NCI-H82 (cell line): ENCODE measurements at places on chromosomes 12 and 14.

GRCh38 chr14:32596390-32596789 is 267.3 kb downstream of the AKAP6 start:
- DNase-seq: no peak

DNA sequence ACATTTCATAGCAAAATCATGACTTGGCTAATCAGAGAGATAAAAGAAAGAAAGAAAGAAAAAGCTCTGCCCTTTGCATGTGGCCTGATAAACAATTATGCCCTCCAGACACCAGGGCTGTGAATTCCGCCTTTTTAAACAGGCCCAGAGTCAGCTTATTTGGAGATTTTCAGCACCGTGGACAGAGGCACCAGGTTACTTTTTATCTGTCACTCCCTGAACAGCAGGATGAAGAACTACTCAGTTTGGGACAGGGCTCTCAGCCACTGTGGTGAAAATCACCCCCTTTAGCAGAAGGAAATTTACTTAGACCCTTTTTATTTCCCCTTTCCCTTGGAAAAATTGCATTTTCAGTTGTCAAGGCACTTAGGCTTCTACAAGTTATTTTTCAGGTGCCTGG is 359.9 kb downstream of the NRXN3 start:
- DNase-seq: no peak

DNA sequence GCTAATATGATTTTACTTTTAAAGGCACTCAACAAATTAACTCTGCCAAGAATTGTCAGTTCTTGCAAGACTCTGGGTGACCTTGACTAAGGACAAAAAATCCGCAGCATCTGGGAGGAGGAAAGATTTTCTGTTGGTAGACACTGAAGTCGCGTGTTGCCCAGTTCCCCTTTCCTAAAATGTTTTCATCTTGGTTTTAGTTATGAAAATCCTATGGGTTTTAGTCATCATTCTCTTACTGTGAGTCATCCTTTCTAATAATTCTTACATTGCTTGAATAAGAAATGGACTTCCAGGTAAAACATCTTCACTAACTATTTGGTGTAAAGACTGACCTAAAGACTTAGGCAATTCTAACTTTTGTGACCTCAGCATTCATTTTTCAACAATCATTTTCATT is 9.1 kb downstream of the GSG1 start:
- peak; percentile 69 for DNase-seq

GRCh38 chr14:58966997-58967396 is 221.5 kb upstream of the DAAM1 start:
- DNase-seq: no peak

DNA sequence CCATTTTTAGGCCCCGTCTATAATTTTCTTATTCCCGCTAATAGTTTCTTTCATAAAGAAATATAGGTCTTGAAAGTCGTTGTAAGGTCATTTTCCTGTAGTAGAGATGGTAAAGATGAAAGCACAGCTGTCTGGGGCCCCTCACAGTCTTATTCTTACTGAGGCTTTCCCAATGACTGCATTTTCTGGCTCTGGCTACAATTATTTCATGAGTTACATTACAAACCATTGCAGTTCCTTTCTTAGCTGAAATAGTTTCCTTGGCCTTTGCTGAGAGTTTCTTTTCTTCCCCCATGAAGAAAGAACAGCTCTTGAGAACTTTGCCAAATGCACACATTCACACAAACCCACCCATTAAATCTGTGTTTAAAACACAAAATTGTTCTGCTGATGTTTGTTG is 113.0 kb downstream of the DYRK2 start:
- no peak for DNase-seq

DNA sequence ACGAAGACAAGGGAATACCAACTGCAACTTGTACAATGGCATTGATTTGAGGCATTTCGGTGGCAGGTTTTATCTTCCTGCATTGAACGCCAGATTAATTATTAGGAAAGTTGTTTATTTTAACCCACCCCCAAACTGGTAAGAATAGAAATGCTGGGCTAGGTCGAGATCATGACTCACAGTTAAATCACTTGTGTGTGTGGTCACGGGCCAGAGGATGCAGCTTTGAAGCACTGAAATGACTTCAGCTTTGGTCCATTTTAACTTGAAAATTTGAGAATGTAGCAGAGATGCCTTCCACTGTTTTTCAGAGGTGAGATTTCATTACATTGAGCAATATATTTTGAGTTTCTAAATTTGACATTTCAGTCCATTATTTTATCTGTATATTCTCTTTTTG is 23.6 kb upstream of the KCNH3 start:
- DNase-seq: no peak
